Osteocyte (in vitro differentiated cells): ENCODE measurements at places on chromosomes 7 and 10.

DNA sequence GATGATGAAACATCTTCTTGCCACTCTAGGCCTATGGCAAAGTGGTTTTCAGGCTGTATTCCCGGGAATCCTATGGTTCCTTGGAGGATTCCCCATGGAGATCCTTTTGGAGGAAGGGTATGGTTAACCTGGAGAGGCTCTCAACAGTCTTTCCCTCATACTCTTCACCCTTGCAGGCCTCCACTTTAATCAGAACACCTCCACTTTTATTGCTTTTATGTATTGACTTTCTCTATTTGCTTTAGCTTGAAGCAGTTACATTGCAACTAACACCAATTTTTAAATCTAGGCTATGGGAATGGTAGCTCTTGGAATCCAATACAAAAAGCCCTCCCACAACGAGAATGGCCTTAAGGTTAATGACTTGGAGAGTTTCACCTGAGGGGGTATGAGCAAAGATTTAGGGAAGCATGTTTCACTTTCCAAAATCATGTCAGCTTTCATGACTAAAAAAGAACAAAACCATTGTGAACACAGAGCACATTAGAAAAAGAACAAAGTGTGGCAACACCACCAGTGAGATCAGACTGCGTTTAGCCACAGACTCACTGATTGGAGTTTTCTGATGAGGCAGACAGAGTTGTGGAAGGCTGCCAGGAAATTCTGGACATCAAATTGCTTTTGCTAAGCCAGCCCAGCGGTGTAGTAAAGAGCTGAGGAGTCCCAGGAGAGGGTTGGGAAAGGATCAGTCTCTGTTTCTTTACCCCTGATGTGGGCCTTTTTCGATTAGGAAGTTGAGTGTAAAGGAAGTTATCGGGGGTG, 130.4 kb upstream of the BMPER start:
- no peak for DNase-seq

DNA sequence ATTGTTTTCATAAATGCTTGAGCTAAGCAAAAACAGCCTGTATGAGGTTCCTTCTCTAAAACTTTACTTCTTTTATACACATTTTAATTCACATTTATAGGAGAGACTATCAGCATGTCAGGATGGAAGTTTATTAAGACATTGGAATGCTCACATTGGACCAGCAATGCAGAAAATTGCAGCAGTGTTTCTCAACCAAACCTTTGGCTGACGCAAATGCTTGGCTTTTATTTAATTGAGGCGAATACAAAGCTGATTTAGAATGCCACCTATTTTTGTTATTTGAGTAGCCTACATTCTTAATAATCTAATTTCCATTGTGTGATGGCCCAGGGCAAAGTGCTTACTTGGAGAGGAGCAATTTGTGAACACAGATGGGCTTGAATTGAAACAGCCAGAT, 283.2 kb downstream of the ARL4A start:
- DNase-seq = no peak

GRCh38 chr7:103811997-103812396, 177.5 kb downstream of the RELN start:
- no peak for DNase-seq

GRCh38 chr7:107999779-108000560, 3.0 kb downstream of the LAMB1 start:
- no peak for DNase-seq

- no peak for DNase-seq
These were observed 55.1 kb downstream of the FZD1 start for GRCh38 chr7:91319351-91319750.

DNA sequence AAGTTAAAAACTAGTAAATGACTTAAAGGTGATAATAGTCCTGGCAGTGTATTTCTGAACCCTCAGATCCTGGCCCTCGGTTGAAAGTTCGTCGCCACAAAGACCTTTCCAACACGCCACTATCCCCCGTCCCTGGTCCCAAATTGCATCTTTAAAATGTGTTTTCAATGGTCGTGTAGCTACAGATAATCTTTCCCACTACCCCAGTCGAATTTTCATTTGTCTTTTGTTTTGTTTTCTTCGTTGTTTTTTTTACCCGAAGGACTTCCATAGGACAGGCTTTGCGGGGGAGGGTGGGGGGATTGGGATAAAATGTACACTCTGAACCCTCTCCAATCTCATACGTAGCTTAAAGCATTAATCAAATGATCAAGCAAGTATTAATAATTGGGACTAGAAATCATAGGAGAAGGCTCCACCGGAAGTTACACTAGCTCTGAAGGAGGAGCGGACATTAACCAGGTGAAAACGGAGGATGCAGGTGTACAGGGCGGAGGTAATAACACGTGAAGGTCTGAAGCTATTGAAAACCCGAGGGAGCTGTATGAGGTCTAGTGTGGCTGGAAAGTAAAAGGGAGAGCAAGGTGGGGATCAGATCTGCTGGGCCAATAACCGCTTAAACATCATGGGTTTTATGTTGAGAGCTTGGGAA, 32.8 kb upstream of the PHF14 start:
- no peak for DNase-seq
